ENCODE measurements at places on chromosomes 13 and 19. TPM values are rescaled to one million over a fixed set of nuclear protein-coding genes. Genes with fewer than 3 reads are reported as not detected.

COG3 gene
- 5.7 TPM for total RNA-seq

GRCh38 chr13:59746291-59746962 lies 417.3 kb downstream of the DIAPH3 start:
- no peak for DNase-seq

IZUMO2 gene
- not detected for total RNA-seq

GRCh38 chr13:114002009-114002544 lies 28.2 kb upstream of the C13orf46 start:
- no peak for DNase-seq

- peak; percentile 95 for DNase-seq
Measured at GRCh38 chr19:18379803-18380747, 5.9 kb upstream of the GDF15 start.

DNA sequence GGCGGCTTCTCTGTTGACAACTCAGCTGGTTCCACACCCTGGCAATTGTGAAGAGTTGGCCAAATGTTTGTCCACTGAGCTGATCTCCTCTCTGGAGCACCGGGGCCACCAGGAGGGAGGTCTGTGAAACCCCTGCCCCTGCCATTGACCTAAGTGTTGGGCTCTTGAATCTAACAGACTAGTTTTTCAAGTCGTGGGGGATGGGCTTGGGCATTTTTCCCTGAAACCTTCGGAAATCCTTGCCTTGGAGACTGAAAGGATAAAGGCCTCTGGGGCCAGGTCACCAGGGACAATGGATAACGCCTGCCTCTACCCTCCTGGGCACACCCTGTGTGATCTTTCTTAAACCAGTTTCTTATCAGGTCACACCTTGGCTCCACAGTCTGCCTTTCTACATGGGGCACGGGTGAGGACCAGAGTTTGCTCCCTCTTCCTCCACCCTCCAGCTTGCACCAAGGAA lies 881 bp downstream of the GEMIN7 start:
- DNase-seq: no peak

- no peak for DNase-seq
Measured at GRCh38 chr13:112722433-112723263, 32.8 kb downstream of the ATP11A start.

DNA sequence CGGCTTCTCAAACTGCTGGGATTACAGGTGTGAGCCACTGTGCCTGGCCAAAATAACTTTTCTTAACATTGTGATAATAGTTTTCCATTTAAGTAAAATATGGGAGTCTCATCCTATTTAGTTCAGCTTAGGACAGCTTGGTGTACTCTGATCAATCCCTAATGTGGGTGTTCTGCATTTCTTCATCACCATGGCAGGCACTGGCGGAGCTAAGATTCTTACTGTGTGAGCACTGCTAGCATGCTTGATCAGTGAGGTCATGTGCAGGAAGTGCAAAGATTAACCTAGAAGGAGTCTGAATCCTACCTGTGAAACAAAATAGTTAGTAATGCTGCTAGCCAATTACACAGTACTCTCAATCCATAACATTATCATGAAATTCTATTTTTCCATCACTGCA lies 1684.2 kb upstream of the SLC10A2 start:
- DNase-seq: no peak

GRCh38 chr19:19111967-19112580 lies 26.2 kb downstream of the TMEM161A start:
- no peak for DNase-seq

GRCh38 chr13:110965038-110965754 lies 50.3 kb upstream of the ANKRD10 start:
- DNase-seq: no peak
